IPS DF 6.9 (cell line): ENCODE measurements at places on chromosomes 11 and 22.
A peak's percentile ranks its signal among the peaks of the same experiment; 100 is the strongest.

- DNase-seq = no peak
- H3K36me3 ChIP-seq = no peaks in the 10 kb centered on the region
- H3K4me1 ChIP-seq = peaks cover 5% of the 10 kb centered on the region
These were observed 583.7 kb upstream of the B3GAT1 start for GRCh38 chr11:134995741-134996140.

DNA sequence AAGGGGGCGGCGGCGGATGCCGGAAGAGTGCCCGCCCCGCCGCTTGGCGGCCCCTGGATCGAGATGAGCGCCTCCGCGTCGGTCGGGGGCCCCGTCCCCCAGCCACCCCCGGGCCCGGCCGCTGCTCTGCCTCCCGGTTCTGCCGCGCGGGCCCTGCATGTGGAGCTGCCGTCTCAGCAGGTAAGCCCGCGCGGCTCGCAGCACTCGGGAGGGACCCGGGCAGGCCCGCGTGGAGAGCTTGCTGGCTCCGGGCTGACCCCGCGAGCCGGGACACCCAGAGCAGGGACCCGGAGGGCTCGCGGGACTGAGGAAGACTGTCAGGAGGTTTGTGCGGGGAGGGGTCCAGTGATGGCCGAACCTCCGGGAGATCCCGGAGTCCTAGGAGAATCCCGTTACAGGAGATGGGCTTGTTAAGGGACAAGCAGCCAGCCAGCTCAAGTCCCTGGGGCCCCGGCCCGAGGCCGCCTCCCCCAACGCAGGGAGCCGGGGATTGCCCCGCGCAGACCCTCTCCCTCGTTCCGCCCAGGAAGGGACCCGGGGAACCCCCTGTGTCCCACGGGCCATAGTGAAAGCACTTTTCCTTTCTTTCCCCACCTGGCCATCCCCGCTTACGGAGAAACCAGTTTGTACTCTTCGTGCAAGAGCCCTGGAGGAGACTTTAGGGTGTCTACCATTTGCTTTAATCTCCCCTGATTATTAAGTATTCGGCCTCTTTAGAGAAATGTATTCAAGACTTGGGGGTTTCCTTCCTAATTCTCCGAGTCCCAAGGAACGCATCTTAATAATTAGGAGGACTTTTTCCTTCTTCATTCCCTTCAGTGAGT, 547 bp downstream of the UVRAG start:
- peaks cover 2% of the 10 kb centered on the region; the same call in 1 of the 2 replicates for H3K4me1 ChIP-seq
- DNase-seq = no peak
- no peak overlapping the region for H3K27ac ChIP-seq
- H3K4me3 ChIP-seq = peak overlapping the region; percentile 92

- 0 out of 2 replicates have a peak, but pooled peaks cover 2% of the 10 kb centered on the region for H3K36me3 ChIP-seq
- H3K27me3 ChIP-seq = no peaks in the 10 kb centered on the region
These were observed 52.9 kb downstream of the TIMP3 start for GRCh38 chr22:32854351-32854804.

DNA sequence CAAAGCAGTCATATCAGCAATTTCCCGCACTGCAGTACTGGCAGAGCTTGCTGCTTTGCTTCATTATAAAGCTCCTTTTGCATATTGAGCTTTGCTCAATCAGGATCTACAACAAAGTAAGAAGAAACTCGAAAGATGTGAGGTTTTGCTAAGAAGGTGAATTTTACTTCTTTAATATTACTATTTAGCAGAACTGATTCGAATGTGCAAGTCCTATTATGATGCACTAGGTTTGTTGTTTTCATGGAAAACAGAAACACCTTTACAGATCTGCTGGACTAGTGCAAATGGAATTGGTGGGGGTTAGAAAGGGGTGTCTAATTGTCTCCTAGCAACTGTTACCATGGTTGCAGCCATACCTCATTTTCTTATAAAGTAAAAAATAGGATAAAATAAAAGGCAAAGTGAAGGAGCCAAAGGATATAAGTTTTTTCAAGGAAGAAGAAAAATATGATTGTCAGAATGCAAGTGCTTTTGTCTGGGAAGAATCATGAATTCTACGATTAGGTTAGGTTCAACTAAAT, 153.2 kb downstream of the MSANTD4 start:
- peaks cover 3% of the 10 kb centered on the region; the same call in 1 of the 2 replicates for H3K4me1 ChIP-seq
- no peaks in the 10 kb centered on the region for H3K27me3 ChIP-seq
- H3K36me3 ChIP-seq = no peaks in the 10 kb centered on the region
- no peak for DNase-seq

- H3K36me3 ChIP-seq = no peaks in the 10 kb centered on the region
- H3K27ac ChIP-seq = no peak overlapping the region
- no peak overlapping the region for H3K4me3 ChIP-seq
- DNase-seq = no peak
- H3K27me3 ChIP-seq = no peaks in the 10 kb centered on the region
These were observed 40.0 kb downstream of the COMMD9 start for GRCh38 chr11:36249246-36249645.

- no peaks in the 10 kb centered on the region for H3K27me3 ChIP-seq
- DNase-seq = no peak
- no peak overlapping the region for H3K4me3 ChIP-seq
- no peaks in the 10 kb centered on the region for H3K36me3 ChIP-seq
- no peak overlapping the region for H3K27ac ChIP-seq
- no peaks in the 10 kb centered on the region for H3K4me1 ChIP-seq
These were observed 116.9 kb downstream of the ATXN10 start for GRCh38 chr22:45788522-45788921.

- no peaks in the 10 kb centered on the region for H3K36me3 ChIP-seq
- H3K4me1 ChIP-seq = peaks cover 3% of the 10 kb centered on the region; the same call in 1 of the 2 replicates
- no peaks in the 10 kb centered on the region for H3K27me3 ChIP-seq
- DNase-seq = no peak
- H3K4me3 ChIP-seq = no peak overlapping the region
These were observed 1.5 kb downstream of the TBC1D10A start for GRCh38 chr22:30325065-30325720.

- peak overlapping the region; percentile 22; the same call in 1 of the 2 replicates for H3K4me3 ChIP-seq
- H3K36me3 ChIP-seq = peaks cover 37% of the 10 kb centered on the region
- peaks cover 11% of the 10 kb centered on the region for H3K4me1 ChIP-seq
- peak; percentile 61 for DNase-seq
These were observed 13.4 kb downstream of the TNKS1BP1 start for GRCh38 chr11:57311109-57311936.

DNA sequence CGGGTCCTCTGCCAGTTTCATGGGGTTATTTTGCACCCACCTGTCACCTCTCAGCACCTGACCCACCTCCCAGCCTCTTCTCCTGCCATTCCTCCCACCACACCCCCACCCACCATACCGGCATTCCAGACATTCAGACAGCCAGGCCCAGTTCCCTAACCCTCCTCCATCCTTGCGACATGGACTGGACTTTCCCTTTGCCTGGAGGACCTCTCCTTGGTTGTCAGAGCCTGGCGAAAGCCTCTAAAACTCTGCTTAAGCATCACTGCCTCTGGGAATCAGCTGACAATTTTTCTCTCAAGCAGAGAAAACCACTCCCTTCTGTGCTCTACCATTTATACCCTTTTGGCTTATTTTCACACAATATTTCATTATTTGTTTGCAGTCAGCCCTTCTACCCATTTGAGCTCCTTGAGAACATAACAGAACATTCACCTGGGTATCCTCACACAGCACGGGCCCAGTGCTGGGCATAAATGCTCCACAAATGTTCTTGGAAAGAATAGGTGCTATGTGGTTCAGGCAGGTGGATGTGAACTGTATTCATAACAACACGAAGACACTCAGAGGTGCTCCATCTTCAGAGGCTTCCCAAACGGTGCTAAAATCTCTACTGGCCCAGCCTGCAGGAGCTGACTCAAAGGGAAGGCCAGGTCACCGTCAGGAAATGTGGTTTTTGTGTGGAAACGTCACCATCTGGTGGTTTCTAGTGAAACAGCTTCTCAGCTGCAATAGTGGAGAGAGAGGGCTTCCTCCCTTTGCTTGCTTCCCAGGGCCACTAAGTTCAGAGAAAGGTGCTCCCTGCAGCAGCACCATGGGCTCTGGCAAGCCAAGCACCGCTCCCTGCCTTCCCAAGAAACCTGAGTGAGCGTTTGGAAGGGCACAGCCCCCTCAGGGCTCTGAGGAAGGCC, 10.4 kb downstream of the SPATA19 start:
- peak; percentile 54 for DNase-seq
- no peaks in the 10 kb centered on the region for H3K27me3 ChIP-seq
- no peaks in the 10 kb centered on the region for H3K4me1 ChIP-seq

DNA sequence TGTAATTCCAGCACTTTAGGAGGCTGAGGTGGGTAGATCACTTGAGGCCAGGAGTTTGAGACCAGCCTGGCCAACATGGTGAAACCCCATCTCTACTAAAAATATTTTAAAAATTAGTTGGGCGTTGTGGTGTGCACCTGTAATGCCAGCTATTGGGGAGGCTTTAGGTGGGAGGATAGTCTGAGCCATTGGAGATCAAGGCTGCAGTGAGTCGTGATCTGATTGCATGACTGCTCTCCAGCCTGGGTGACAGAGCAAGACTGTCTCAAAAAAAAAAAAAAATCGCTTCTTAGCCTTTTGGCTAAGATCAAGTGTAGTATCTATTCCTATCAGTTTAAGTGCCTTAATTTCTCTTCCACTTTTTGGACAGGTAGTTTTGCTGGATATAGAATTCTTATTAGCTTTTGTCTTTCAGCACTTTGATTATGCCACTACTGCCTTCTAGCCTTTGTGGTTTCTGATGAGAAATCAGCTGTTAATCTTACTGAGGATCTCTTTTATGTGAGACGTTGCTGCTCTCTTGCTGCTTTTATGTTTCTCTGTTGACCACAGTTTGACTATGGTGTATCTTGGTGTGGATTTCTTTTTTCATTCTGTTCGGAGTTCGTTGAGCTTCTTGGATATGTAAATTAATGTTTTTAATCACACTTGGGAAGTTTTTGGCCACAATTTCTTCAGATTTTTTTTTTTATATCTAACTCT, 24.7 kb downstream of the CHEK1 start:
- H3K27me3 ChIP-seq = no peaks in the 10 kb centered on the region
- H3K27ac ChIP-seq = no peak overlapping the region
- no peak for DNase-seq
- H3K4me1 ChIP-seq = no peaks in the 10 kb centered on the region

DNA sequence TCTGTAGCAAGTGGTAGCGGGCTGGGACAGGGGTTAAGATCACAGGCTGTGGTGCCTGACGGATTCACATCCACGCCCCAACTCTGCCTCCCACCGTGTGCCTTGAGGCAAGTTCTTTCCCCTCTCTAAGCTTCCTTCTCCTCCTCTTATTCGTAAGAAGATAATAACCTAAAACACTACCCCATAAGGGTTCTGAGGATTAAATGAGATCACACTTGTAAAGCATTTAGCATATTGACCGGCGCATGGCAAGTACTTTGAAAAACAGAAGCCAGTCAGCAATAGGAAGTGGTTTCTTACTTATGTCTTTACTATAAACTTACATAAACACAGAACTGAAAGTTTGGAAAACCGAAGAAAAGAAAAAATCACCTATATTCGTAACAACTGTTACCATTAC, 15.5 kb upstream of the LMO2 start:
- no peak overlapping the region for H3K27ac ChIP-seq
- no peaks in the 10 kb centered on the region for H3K27me3 ChIP-seq
- no peaks in the 10 kb centered on the region for H3K4me1 ChIP-seq
- no peak overlapping the region for H3K4me3 ChIP-seq
- no peak for DNase-seq

DNA sequence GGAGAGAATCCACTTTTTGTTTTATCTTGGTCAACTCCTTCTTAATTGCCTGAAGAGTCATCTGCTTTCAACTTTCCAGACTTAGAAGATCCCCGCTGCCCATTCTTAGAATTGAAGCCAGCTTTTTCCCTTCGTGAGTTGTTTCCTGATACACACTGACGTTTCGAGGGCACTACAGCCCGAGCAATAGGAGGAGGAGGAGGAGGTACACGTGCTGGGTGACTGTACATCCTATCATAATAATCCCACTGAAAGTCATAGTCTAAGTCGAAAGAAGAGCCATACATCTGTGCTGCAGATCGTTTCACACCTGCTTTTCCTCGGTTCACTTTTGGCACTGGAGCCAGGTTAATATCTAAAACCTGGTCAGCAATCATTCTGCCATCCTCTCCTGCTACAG, 606.1 kb downstream of the DLG2 start:
- no peak for DNase-seq
- H3K27me3 ChIP-seq = no peaks in the 10 kb centered on the region
- H3K27ac ChIP-seq = no peak overlapping the region
- H3K36me3 ChIP-seq = no peaks in the 10 kb centered on the region
- H3K4me1 ChIP-seq = no peaks in the 10 kb centered on the region

- no peak overlapping the region for H3K4me3 ChIP-seq
- no peak for DNase-seq
- H3K36me3 ChIP-seq = no peaks in the 10 kb centered on the region
- H3K27ac ChIP-seq = no peak overlapping the region
- no peaks in the 10 kb centered on the region; the same call in 1 of the 2 replicates for H3K4me1 ChIP-seq
These were observed 1004.1 kb downstream of the OPCML start for GRCh38 chr11:132528181-132528580.

- no peaks in the 10 kb centered on the region for H3K4me1 ChIP-seq
- no peaks in the 10 kb centered on the region for H3K27me3 ChIP-seq
- H3K36me3 ChIP-seq = no peaks in the 10 kb centered on the region
- no peak for DNase-seq
- H3K27ac ChIP-seq = no peak overlapping the region
These were observed 40.0 kb upstream of the SORL1 start for GRCh38 chr11:121412000-121412587.

DNA sequence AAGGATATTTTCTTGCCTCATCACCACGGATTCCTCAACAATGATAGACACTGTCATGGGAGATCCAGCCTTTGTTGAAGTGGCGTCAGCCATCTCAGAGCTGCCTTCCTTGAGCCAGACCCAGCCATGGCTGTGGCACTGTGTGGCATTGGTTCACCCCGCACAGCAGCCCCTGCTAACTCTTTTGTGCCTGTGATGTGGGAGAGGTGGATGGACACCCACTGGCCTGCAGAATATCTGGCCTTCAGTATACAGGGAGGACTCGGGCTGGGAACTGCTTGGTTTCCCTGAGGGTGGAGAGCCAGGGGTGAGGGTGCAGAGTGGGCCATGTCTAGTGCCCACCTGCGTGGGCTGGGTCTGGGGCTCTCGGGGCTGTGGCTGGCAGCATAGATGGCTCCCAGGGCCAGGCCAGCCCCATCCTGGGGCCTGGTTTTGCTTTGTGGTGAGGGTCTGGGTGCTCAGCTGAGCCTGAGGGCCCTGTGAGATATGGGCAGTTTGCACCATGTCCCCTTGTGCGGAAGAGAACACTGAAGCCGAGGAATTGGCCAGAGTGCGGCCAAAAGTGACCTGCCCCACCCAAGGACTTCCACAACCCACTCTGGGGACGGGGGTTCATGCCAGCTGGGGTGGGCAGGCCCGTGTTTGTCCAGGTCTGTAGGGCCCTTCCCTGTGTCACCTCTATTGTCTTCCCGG, 6.1 kb downstream of the CLDN5 start:
- no peak overlapping the region for H3K27ac ChIP-seq
- H3K4me1 ChIP-seq = peaks cover 9% of the 10 kb centered on the region; the same call in 1 of the 2 replicates
- peaks cover 1% of the 10 kb centered on the region; the same call in 1 of the 2 replicates for H3K27me3 ChIP-seq
- no peak overlapping the region for H3K4me3 ChIP-seq

- no peaks in the 10 kb centered on the region for H3K36me3 ChIP-seq
- no peak overlapping the region for H3K4me3 ChIP-seq
- no peak overlapping the region for H3K27ac ChIP-seq
These were observed 98.8 kb upstream of the PITPNB start for GRCh38 chr22:28017859-28018258.

GRCh38 chr11:63417174-63417852, 47.7 kb downstream of the SLC22A9 start:
- no peak overlapping the region for H3K4me3 ChIP-seq
- no peaks in the 10 kb centered on the region for H3K27me3 ChIP-seq
- no peak overlapping the region for H3K27ac ChIP-seq
- no peaks in the 10 kb centered on the region for H3K4me1 ChIP-seq
- no peaks in the 10 kb centered on the region for H3K36me3 ChIP-seq

- no peak overlapping the region for H3K27ac ChIP-seq
- no peak overlapping the region for H3K4me3 ChIP-seq
- H3K27me3 ChIP-seq = no peaks in the 10 kb centered on the region
- peaks cover 10% of the 10 kb centered on the region; the same call in 1 of the 2 replicates for H3K36me3 ChIP-seq
- DNase-seq = no peak
- no peaks in the 10 kb centered on the region for H3K4me1 ChIP-seq
These were observed 23.5 kb downstream of the MCAM start for GRCh38 chr11:119293461-119293860.
